Thoracic aorta (tissue), 2 donors: ENCODE measurements at places on chromosomes 12 and 14.

DNA sequence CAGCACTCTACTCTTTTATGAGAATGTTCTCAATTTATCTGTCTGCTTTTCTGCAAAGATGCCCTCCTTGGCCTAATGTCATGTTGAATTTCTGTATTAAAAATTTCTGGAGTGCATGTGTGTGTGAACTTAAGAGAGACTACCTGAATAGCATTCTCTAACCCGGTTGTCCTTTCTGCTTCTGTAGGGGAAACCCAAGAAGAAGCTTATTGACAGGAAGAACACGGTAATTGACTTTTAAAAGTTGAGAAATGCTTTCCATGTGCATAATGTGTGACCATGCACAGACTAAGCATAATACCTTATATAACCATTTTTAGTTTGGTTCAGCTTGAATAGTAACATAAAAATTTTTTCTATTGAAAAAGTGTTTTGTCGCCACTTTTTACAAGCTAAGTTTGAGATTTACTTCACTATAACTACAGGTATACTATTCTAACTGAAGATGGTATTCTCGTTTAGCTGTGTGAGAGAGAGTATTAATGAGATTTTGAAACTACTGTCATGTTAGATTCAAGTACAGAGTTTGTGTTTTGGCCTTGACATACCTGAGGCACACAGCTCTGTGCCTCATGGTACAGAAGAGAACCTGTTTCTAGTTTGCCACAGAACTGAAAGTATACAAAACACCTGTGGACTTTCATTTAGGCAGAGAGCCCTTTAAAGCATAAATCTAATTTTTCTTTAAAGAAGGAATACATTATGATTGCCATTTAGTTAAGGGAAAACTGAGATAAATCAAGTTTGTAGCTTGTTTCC lies 96.8 kb downstream of the TTLL5 start:
- no peak for DNase-seq

DNA sequence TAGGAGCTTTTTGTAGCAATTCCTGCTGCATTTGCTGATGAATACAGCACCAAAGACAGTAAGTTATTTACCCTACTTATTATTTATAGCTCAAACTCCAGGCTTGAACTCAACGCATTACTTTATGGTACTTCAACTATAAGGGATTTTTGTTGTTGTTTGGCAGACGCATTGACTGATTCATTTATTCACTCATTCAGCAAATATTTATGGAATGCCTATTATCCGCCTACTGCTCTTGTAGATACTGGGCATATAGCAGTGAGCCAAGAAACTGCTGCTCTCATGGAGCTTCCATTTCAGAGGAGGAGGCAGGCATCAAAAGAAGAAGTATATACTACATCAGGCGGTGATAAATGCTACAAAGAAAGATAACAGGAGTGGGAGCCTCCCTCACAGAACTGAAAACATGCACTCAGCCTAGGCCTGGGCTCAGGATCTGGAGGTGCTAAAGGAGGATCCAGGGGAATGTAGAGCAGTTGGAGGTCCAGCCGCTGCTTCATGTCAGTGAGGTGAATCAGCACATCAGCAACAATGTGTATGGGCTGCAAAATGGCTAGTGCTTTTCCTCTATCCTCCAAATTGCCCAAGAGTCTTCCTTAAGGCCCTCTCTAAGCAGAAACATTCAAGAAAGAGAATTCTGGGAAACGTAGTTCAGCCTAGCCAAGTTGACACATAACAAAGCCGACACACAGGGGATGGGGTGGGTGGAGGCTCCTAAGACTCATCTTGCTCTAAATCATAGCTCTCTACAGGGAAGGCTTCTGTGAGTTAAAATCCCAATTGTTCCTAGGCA lies 157.5 kb downstream of the NRXN3 start:
- no peak for DNase-seq

GRCh38 chr12:18145924-18146323 lies 55.9 kb upstream of the RERGL start:
- no peak for DNase-seq

- DNase-seq: no peak
These were observed 679 bp downstream of the BDKRB2 start for GRCh38 chr14:96205059-96205977.

DNA sequence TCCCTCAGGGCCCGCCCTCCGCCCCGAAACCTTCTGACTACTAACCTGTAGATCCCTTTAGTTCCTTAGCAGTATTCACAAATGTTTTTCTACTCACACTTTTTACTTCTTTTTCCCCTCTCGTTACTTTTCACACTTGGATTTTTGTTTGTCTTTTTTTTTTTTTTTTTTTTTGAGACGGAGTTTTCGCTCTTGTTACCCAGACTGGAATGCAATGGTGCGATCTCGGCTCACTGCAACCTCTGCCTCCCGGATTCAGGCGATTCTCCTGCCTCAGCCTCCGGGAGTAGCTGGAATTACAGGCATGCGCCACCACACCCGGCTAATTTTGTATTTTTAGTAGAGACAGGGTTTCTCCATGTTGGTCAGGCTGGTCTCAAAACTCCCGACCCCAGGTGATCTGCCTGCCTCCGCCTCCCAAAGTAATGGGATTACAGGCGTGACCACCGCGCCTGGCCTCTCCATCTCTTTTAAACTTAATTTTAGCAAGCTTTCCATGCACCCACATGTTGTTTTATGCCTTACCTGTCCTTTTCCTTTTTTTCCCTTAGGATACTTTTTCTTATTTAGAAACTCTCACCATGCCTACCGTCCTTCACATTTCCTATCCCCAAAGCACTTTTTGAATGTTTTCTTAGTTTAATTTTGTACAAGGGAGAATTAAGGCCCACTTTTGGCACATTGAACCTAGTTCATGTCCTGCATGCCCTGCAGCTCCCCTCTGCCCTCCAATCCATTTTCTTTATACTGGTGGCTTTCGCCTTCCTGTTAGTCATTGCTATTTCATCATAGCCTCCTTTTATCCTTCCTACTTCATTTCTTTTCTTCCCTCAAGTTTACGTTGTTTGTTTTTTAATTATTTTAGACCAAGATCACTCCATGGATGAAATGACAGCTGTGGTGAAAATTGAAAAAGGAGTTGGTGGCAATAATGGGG lies 1.1 kb downstream of the SP1 start:
- no peak for DNase-seq

GRCh38 chr14:53167602-53168328 lies 14.6 kb upstream of the DDHD1 start:
- DNase-seq: no peak

- DNase-seq: no peak
These were observed 46.6 kb downstream of the CKB start for GRCh38 chr14:103476065-103476464.

DNA sequence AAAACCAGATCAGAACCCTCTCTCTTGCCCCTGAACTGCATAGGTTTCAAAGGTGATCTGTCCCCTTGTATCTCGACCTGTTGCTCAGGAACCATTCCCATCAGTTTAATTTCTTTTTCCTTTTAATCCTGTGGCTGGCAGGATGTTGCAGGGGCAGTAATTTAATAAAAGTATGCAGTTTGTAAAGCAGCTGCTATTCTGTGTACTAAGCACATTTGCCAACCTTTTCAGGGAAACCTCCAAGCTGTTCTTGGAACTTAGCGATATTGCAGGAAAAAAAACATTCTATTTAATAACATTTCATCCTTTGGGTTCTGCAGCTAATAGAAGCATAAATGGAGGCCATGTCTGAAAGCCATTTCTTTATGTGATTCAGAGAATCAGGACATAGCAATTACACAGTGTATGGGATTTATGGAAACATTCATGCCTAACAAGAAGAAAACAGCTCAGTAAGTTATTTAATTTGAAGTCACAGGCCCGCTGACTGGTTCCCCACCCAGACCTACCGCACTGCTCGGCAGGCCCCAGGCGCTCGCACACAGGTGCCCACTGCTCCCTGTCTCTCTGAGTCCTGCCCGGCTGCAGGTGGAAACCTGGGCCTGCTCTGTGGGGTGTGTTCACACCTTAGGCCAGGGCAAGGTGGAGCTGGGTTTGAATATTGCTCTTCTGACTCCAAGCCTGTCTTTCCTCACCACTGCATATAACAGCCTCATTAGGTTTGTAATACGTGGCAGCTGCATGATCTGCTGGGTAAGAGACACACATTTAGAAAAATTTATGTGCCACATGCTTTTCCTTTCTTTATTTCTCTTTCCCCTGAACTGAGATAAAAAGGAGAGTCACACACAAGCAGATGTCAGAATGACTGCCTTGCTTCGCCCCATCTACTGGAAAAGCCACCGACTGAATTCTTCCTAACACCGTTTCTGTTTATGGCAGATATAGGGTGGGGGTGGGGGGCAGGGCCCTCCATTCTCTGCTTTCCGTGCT lies 119.7 kb downstream of the SLC25A47 start:
- DNase-seq: no peak

DNA sequence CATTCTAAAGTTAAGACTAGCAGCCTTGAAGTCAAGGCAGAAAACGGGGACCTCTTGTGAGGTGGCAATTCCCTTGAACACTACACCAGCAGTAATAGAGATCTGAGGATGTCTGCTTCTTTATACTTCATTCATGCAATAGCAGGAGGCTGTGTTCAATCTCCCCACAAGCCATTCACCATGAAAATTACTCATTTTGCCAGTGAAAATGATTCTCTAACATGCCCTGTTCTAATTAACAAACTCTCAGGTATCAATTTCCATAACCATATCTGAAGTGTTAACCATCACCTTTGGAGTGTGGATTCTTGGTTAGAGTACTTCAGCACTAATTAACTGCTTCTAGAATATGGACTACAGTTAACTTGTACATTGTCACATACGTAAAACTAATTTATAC lies 3.4 kb upstream of the GLIPR1 start:
- no peak for DNase-seq

DNA sequence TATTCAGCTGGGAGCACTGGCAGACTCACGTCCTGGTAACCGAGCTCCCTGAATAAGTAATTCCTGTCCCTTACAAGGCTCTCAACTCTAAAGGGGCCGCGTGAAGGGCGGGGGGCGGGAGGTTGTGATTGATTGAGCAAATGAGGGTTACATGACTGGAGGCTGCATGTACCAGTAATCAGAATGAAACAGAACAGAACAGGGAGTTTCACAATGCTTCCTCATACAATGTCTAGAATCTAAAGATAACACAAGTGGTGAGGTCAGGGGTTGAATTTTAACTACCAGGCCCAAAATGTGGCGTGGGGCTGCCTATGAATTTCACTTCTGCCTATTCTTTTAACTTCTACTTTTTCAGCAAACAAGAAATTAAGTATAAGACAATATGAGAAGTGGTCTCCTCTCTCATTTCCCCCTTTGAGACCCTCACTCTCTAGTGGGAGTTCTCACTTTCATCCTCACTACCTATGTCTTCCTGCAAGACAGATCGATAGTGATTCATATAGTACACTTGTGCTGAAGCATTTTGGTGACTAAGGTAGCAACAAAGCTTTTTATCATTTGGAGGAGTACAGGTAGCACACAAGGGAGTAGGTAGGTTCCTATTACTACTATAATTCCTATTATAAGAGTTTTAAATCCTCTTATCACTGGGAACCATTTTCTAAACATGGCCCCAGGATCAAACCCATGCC lies 239.8 kb downstream of the KTN1 start:
- no peak for DNase-seq

- DNase-seq: no peak
These were observed 534.2 kb downstream of the LRFN5 start for GRCh38 chr14:42140831-42141279.

DNA sequence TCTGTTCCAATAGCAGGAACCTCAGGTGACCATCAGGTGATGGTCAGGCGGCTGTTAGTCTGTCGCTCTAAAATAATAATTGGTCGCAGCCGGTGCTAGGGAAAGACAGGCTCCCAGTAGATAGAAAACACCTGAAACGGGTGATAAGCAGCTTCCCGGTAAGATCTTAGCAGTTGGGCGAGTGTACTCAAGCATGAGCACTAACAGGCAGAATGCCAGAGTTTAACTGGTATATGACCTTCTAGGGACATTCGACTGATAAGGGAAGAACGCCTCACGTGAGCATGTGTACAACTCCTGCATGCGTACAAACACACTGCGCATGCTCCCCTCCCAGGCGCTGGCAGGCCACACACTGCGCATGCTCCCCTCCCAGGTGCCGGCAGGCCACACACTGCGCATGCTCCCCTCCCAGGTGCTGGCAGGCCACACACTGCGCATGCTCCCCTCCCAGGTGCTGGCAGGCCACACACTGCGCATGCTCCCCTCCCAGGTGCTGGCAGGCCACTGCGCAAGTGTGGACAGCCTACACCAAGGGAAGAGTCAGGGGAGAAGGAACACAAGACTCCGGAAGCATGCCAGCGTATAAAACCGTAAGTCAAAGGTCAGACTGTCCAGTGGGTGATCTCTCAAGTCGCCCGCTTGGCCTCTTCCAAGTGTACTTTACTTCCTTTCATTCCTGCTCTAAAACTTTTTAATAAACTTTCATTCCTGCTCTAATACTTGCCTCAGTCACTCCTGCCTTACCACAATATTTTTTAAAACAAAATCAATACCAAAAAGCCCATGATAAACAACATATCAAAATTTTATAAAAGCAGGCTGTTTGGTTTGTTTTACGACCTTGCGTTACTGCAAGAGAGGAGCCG lies 24.5 kb downstream of the GPRC5D start:
- no peak for DNase-seq

DNA sequence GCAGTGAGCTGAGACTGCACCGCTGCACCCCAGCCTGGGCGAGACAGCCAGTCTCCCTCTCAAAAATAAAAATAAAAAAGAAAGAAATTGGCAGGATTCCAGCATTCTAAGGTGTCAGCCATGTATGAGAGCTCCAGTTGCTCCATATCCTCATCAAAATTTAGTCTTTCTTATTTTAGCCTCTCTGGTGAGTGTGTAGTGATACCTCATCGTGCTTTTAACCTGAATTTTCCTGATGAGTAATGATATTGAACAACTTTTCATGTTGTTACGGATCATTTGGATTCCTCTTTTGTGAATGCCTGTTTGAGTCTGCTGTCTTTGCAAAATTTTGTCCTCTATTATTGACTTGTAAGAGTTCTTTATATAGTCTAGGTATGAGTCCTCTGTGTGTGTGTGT lies 28.5 kb downstream of the CCDC60 start:
- no peak for DNase-seq

- DNase-seq: no peak
These were observed 18.4 kb upstream of the MAP3K9 start for GRCh38 chr14:70827752-70828151.

- no peak for DNase-seq
These were observed 96.0 kb downstream of the CNTN1 start for GRCh38 chr12:40788276-40788675.

- no peak for DNase-seq
These were observed 458.3 kb upstream of the SEL1L start for GRCh38 chr14:81991998-81992397.

DNA sequence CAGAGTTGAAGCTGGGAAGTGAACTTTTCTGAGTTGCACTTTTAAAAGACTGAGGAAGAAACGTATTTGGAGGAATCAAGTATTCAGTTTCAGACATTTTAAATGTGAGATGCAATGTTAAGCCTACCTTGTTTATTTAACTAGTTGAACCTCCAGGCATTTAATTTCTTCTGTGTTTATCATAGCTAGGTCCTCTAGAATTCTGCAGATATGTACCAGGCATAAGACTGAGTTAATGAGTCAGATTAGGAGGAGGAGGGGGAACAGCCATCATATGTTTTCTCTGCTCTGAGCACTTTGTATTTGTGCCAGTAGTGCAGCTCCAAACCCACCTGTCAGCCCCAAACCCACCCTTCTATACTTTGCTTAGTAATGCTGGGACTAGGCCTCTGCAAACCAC lies 16.4 kb upstream of the SAMD4A start:
- DNase-seq: no peak

- no peak for DNase-seq
These were observed 15.6 kb downstream of the HIP1R start for GRCh38 chr12:122850695-122851350.
